Astrocyte of the hippocampus (primary cell): ENCODE measurements at places on chromosomes 12 and 14.
A peak's percentile ranks its signal among the peaks of the same experiment; 100 is the strongest.

DNA sequence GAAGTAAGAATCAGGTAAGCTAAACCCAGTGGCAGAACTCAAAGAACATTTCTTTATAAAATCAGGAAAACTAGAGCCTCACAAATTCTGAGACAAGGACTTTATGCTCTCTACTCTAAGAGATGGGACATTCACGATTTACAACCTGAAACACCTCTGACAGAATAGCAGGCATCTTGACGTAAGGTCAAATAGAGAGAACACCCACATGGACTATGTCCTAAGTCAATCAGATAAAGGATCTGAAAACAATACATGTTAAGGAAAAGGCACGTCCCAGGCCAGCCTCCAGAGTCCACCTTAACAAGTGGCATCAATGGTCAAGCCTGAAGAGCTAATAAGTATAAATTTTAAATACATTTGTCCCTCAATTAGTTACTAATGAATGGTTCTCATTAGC lies 39.9 kb upstream of the SYCP3 start:
- DNase-seq: no peak

- no peak for DNase-seq
Observed at GRCh38 chr12:79406993-79407392, 283.8 kb downstream of the PAWR start.

GRCh38 chr14:95573313-95573712 lies 38.5 kb downstream of the GLRX5 start:
- no peak for DNase-seq

GRCh38 chr12:13241833-13242488 lies 45.4 kb downstream of the EMP1 start:
- DNase-seq: no peak

DNA sequence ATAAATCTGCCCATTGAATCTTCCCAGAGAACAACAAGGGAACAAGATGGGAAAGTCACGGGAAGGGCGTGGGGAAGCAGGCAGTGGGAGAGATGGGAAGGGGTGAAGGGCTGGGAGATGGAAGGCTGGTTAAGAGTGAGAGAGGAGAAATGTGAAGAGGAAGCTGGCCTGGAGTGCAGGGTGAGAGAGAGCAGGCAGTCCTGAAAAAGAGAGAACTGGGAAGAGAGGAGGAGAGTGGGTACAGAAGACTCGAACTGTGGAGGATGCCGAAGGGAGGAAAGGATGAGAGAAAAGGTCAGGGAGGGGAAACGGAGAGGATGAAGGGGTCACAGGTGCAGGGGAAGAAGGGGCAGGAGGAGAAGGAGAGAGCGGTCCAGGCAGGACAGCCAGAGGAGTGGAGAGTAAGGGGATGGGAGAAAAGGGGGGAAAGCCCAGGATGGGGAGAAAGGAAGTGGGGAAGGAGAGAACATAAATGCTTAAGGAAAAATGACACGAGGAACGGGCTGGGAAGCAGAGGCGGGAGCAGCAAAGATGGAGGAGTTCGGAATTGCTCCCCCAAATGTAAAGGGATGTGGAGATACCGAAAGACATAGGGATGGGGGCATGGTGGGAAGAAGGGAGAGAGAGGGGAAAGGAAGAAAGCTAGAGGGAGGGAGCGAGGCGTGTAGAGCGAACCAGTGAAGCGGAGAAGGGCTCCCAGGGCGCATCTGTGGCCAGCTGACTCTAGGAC lies 1.2 kb downstream of the PIANP start:
- DNase-seq: no peak

GRCh38 chr12:29700761-29701481 lies 82.8 kb downstream of the TMTC1 start:
- DNase-seq: peak; percentile 30

DNA sequence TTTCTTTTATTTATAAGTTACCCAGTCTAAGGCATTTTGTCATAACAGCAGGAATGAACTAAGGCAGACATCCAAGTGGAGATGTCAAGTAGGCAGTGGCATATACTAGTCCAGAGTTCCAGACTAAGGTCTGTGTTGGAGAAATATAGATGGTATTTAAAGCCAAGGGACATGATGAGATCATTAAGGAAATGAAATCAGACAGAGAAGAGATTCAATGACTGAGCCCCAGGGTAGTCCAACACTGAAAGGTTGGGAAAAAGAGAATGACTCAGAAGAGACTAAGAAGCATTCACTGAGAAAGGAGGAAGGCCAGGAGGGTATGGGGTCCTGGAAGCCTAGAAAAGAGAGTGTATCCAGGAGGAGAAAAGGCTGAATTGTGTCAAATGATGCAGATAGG lies 442.2 kb upstream of the CCDC196 start:
- peak; percentile 10 for DNase-seq

GRCh38 chr14:70812124-70812818 lies 3.0 kb upstream of the MAP3K9 start:
- no peak for DNase-seq

- no peak for DNase-seq
Observed at GRCh38 chr12:26496170-26496569, 300.8 kb downstream of the SSPN start.

GRCh38 chr12:107594995-107595394 lies 90.6 kb upstream of the PWP1 start:
- no peak for DNase-seq

DNA sequence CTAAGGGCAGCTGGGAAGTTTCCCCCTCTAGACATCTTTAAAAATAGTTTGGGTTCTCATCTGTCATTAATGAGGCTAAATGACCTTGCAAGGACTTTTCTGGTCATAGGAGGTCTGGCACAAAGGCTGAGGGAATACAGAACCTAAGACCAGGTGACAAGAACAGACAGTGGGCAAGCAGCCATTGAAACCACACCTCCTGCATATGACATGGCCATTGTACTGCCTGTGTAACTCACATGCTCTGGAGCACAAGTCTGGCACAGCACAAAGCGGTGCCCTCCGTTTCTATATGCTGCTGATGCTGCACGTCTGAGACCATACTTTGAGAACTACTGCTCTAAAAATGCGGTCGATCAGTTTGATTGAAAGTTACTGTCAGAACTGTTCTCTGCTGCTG lies 143.3 kb downstream of the APAF1 start:
- DNase-seq: no peak

GRCh38 chr14:75098682-75099081 lies 28.2 kb downstream of the NEK9 start:
- DNase-seq: no peak

GRCh38 chr12:46675736-46676135 lies 150.1 kb downstream of the SLC38A4 start:
- DNase-seq: peak; percentile 58

DNA sequence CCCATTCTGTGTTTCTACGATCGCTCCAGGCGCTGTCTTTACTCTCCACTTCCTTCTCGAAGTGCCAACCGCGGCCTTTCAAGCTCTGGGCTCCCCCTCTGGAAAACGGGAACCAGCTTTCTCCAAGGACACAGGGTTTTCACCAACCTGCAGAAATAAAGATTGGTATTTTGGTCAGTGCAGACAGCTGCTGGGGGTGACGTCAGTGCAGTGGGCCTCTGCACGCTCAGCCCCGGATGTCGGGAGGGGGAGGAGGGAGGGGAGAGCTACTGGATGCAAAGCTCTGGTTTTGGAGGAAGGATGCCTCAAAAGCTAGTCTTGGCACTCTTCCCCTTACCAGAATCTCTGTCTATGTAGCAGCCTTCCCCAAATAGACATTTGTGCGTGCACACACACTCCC lies 19.9 kb downstream of the HRK start:
- DNase-seq: peak; percentile 75

GRCh38 chr12:1205512-1206060 lies 214.6 kb downstream of the ERC1 start:
- peak; percentile 35 for DNase-seq

GRCh38 chr12:121866331-121866730 lies 7.7 kb upstream of the HPD start:
- DNase-seq: no peak

DNA sequence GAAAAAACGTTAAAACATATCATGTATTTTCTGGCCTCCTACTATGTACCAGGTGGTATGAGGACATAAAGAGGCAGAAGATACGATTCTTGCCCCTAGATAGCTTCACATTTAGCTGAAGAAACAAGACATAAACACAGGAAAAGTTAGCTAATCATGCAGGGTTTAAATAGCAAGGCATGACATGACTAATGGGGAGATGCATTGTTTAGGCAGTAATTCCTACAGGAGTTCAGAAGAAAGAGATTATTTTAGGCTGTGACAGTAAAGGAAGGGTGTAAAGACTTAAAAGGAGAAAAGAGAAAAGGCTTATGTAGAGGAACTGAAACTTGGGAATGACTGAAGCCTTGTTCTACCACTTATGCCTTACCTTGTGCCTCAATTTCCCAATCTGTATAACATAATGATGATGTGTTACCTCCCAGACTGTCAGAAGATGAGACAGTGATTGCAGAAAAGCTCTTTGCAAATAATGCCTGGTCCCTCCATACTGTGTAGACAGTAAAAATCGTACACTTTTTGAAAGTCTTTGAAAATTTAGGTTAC lies 44.4 kb downstream of the PRKCH start:
- DNase-seq: no peak

DNA sequence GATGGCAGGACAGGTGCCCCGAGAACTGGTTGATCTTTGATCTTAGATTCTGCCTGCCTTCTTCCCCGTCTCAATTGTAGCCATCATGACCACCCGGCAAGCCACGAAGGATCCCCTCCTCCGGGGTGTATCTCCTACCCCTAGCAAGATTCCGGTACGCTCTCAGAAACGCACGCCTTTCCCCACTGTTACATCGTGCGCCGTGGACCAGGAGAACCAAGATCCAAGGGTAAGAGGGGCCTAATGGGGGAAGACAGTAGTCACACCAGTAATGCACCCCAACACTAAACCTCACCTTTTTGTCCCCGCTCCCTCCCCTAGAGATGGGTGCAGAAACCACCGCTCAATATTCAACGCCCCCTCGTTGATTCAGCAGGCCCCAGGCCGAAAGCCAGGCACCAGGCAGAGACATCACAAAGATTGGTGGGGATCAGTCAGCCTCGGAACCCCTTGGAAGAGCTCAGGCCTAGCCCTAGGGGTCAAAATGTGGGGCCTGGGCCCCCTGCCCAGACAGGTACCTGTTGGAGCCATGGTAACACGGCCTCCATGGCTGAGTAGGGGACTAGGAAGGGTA lies 556 bp downstream of the TROAP start:
- DNase-seq: no peak
